ENCODE measurements at places on chromosomes 16 and 17.

GRCh38 chr17:75610103-75610984 lies 22.7 kb downstream of the MYO15B start:
- DNase-seq: no peak

DNA sequence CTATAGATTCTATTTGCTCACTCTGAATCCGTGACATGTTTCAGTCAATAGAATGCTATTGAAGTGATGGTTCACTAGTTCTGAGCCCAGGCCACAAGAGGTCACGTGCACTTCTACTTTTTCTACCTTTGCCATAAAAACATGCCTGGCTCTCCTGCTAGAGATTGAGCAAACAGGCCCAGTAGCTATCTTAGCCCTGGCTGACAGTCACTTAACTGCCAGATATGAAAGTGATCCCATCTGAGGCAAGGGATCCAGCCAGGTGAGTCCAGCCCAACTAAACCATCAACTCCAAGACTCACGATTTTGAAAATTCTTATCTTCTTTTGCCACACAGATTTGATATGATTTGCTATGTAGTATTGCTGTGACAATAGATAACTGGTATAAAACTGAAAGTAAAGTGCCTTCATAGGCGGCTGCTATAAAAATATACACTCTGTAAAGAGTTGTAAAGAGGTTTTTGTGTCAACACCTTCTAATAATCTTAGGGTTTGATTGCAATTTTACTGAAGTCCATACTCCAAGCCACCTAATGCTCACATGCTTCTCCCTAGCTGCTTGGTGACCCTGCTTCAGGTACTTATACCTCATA lies 937.7 kb upstream of the SOX9 start:
- DNase-seq: no peak

GRCh38 chr17:39812466-39812865 lies 51.6 kb downstream of the IKZF3 start:
- DNase-seq: no peak

DNA sequence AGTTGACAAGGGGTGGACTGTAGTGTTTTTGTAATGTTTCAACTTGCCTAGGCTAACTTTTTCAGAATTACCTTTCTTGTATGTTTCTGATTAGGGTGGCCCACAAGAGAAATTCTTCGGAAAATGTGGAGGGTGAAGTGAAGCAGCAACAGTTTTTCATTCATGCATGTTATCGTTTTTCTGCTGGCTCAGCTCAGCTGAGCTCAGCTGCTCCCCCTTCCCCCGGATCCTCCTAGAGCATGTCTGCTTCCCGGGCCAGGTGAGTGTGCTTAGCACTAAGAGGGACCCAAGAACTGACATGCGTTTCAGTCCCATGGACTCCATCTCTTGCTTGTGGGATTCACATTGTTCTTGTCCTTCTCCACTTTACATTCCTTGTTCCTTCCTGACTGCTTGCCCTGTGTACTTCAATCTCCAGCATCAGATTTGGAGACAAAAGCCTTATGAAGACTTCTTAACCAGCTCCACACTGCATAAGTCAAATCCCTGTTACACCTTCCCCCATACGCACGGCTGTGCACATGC lies 33.6 kb downstream of the SCPEP1 start:
- DNase-seq: no peak

- DNase-seq: no peak
Measured at GRCh38 chr16:5018793-5019192, 14.9 kb downstream of the NAGPA start.

- DNase-seq: no peak
Measured at GRCh38 chr16:28298511-28298878, 6.2 kb downstream of the SBK1 start.

- peak; percentile 17 for DNase-seq
Measured at GRCh38 chr17:7440113-7440833, 961 bp downstream of the FGF11 start.

DNA sequence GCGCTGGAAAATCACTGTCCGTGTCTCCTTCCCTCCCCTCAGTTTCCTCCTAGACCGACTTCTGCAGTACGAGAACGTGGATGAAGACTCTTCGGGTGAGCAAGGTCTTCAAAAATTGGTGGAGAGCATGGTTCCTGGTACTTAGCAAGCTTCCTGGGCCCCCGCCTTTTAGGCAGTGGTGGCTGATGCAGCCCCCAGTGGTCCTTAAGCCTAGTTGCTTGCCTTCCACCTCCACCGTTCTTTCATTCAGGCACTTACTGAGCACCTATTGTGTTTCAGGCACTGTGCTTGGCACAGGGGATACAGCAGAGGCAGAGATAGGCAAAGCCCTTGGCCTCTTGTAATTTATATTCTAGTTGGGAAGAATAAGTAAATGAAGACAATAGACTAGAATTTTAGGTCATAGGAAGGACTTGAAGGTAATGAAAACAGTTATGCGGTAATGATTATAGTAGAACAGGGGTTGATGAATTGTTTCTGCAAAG lies 767 bp downstream of the INO80E start:
- no peak for DNase-seq

DNA sequence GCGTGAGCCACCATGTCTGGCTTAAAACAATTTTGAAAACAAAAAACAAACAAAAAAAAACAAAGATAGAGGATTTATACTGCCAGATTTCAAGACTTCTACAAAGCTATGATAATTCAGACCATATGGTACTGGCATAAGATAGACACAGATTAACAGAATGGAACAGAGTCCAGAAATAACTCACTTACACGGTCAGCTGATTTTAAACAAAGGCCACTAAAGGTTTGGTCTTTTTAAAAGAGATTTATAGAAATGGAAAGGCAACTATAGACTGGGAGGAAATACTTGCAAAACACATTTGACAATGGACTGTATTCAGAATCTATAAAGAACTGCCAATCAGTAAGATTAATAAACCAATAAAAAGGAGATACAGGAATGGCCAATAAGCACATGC lies 48.6 kb upstream of the MNT start:
- DNase-seq: no peak

GRCh38 chr17:49520386-49521087 lies 25.4 kb downstream of the NGFR start:
- no peak for DNase-seq

DNA sequence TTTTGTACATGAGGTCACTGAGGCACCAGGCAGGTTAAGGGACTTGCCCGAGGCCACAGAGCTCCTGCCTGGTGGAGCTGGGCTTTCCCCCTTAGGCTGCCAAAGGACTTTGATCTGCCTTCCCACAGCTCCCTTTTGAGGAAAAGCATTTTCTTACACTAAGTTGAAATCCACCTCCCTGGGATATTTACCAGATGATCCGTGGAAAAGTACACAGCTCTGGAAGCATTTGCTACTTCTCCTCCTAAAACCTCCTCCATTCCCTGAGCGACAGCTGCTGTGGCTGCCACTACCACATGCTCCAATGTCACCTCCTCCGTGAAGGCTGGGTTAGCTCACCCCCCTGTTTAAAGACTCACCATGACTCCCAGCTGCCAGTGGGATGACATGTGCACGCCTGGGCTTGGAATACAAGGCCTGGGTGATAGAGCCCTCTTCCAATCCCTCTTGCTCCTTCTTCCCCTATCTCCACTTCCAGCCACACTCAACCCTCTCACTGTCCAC lies 1.2 kb upstream of the MPRIP start:
- DNase-seq: no peak

DNA sequence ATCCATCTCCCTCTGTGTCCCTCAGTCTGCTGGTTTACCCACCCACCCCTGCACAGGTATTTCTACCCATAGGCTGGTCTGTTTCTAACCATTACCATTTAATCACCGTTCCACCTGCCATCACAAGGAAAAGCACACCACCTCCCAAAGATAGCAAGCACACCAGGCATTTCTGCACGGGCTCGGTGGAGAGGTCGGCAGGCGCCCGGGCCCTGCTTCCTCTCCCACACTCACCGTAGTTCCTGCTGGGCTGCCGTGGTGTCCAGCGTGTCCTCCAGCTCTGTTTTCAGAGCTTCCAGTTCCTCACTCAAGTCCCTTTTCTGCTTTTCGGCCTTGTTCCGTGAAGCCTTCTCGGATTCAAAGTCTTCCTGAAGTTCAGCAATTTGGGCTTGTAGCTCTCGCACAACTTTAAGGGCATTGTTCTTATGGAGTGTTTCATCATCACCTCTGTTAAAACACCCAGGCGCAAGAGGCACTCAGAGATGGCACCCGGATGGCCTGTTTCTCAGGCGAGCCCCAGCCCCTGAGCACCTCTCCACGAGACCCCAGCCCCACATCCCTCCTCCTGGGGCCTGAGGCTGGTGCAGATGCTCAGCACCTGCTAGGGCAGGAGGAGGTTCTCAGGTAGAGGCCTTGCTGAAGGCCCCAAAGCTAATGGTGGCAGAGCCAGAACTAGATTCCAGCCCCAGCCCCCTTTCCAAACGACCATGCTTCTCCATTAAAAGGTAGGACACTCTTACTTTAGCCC lies 69.0 kb downstream of the NDEL1 start:
- DNase-seq: no peak

DNA sequence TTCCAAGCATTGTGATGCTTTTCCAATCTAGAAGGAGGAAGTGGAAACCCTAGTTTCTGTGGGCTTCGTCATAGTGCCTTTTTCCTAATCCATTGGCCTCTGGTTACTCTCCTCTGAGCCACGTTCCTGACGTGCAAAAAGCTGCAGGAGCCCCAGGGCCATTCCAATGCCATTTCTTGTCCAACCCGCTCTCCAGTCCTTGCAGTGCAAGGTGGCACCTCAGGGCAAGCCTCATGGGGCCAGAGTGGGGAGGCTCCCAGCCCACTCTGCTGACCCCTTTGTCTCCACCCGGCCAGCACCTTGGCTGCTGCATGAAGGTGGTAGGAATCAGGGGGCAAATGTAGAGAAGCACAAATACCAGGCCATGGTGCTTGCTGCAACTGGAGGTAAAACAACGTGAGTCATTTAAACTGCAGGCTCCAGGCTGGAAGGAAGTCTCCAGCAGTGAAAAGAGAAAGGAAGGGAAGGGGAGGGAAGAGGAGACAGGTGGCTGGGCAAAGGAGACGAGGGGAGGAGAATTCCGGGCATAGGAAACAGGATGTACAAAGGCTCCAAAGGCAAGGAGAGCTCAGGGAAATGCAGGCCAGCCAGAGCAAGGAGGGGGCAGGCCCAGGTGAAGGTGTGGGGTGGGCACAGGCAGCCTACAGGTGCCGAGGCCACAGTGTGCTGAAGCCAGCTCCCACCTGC lies 168.2 kb upstream of the TNRC6C start:
- no peak for DNase-seq

DNA sequence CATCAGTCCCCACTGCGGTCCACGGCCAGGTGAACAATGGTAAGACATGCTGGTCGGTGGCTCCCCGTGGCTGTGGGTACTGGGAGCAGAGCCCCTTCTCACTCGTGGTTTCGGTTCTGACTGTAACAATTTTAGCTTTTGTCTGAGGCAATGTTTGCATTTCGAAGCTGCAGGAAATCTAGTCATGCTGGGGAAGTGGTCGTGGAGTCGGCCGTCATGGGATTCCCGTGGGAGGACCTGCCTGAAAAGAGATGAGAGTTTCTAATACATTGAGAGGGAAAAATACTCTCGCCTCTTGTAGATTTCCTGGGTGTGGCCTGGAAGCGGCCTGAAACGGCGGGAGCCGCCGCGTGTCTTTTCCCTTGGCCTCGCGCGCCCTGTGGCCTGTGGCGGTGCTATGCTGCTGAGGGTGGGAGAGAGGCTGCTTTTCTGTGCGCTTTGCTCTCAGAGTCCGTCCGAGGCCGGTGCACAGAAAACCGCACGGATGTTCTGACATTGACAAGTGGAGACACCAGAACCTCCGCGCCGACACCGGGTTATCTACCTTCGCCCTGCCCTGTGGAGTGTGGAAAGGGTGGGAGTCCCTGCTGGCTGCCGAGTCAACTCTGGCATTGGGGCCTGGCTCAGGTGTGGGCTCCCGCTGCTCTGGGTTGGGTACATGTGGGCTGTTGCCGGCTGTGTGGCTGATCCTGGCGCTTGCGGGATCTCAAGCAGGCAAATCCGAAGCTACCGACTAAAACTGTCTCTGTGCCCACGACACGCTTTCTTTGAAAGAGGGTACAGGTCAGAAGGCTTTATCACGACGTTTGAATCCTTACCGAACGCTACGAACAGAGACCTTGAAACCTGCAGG lies 60.8 kb downstream of the WDR45B start:
- no peak for DNase-seq

- peak; percentile 74 for DNase-seq
Measured at GRCh38 chr17:74961657-74962350, 10.8 kb downstream of the HID1 start.

- no peak for DNase-seq
Measured at GRCh38 chr16:83794860-83795554, 12.8 kb upstream of the HSBP1 start.

DNA sequence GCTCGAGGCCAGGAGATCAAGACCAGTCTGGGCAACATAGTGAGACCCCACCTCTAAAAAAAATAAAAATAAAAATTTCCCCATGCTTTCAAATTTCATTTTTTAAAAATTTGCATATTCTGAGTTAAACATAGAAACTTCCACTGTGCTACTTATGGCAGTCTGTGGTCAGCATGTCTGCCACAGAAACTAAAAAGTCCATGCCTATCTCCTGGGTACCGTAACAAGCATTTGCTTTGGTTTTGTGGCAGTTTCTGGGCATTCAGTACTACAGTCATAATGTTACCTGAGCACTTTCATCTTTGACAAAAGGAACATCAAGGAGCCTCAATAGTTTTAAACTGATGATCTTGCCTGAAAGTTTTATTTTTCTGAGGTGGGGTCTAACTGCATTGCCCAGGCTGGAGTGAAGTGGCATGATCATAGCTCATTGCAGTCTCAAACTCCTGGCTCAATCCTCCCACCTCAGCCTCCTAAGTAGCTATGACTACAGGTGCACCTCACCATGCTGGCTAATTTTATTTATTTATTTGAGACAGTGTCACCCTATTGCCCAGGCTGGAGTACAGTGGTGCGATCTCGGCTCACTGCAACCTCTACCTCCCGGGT lies 13.2 kb upstream of the ITGA2B start:
- no peak for DNase-seq

GRCh38 chr17:11332706-11333105 lies 91.7 kb downstream of the SHISA6 start:
- no peak for DNase-seq

- no peak for DNase-seq
Measured at GRCh38 chr17:915538-916201, 63.9 kb downstream of the NXN start.

- DNase-seq: peak; percentile 24
Measured at GRCh38 chr16:1002399-1003166, 21.0 kb downstream of the SOX8 start.

Data from T follicular helper cell (primary cell).